Motor neuron (in vitro differentiated cells): ENCODE measurements at places on chromosomes 6 and 20.

DNA sequence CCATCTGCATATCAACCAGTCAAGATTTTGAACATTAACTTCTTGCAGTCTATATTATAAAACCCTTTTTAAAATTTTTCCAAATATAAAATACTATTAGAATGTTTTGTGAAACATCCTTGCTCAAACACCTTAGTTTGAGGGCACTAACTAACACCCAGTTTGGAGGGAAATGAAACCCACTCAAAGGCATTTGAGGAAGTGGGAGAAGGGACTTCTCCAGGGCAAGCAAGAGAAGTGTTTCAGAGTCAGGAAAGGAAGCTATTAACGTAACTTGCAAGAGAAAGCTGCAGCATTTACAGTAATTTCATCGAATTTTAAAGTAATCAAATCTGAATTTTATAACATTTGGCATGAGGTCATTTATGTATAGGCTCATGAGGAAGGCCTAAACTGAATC is 21.3 kb downstream of the MTFR2 start:
- ATAC-seq: no peak

DNA sequence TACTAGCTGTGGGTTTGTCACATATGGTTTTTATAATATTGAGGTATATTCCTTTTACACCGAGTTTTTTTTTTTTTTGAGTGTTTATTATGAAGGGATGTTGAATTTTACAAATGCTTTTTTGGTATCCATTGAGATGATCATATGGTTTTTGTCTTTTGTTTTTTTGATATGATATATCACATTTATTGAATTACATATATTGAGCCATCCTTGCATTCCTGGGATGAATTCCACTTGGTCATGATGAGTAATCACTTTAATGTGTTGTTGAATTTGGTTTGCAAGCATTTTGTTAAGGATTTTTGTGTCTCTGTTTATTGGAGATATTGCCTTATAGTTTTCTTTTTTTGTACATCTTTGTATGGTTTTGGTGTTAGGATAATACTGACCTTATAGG is 3.3 kb upstream of the ZNF337 start:
- no peak for ATAC-seq

GRCh38 chr20:50141018-50141675 is 12.4 kb downstream of the PEDS1 start:
- no peak for ATAC-seq

- ATAC-seq: no peak
These were observed 19.3 kb downstream of the PLCB1 start for GRCh38 chr20:8151372-8151771.

DNA sequence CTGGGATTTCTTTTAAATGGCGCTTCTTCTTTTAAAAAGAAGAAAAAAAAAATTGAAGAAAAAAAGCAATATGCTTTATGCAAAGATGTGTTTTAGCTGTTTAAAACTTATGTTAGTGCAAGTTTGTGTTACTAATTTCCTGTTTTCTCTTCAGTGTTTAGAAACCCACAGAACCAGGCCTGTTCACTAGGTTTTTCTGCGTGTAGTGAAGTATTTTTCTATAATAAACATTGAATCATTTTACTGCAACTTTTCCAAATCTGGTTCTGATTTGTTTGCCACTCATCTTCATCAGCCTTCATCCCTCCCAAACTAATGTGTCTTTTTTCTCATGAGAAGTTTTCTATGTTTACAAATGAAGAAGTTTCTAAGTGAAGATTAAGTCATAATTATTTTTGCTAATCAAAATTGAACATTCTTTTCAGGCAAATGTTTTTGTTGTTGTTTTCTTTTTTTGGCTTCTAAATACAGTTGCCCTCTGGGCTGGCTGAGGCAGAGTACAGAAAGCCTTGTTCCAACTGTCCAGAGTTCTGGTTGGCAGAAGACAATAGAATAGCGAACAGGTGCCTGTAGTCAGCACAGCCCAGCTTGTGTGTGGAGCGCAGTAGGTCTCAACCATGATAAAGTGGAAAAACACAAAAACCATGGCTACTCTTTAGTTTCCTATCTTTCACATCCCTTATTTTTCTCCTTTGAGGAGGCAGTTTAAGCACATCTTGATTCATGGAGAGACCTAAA is 14.5 kb downstream of the ZNF76 start:
- no peak for ATAC-seq

DNA sequence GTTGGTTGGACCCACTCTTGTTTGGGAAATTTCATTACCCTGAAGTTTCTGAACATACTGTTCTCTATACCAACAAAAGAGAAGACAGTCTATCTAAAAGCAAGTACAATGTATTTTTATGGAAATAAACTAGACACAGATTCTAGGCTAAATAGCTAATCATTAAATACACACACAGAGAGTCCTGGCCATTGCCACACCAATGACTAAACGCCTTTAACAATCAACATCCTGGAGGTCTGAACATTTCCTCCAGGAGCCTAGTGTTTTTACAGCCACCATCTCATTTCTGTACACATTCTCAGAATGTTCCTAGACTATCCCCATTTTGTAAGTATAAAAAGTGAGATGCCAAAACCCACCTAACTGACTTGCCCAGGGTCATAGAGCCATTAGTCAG is 141.6 kb upstream of the RREB1 start:
- no peak for ATAC-seq

DNA sequence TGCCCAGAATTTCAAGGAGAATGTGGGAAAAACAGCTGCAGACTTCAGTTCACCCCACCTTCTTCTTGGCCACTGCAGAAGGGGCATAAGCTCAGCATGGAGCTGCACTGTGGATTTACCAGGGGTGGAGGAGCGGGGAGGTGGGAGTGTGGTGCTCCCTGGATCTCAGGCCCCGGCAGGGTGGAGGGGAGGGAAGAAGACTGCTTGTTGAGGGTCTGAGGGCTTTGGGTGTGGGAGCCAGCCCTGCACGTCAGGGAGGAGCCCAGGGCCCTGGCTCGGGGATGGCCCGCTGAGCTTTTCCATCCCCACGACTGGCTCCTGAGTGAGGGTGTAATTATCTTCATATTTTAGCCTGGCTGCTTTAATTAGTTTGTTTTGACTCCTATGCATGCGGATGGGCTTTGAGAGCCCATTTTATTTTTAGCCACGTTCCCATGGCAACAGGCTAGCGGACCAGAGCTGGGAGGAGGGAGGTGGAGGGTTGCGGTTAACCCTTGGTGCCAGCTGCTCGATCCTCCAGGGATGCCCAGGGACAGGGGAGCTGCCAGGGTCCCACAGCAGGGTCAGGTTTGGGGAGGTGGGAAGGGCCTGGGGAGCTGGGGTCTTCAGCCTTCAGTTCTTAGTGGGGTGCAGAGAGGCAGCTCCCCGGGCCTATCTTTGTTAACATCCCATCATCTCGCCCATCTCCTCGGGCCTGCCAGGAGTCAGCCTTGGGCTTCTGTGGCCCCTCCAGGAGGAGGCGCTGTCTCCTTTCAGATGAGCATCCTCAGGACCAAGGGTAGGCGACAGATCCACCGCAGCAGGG is 68.2 kb downstream of the RAB44 start:
- ATAC-seq: peak; percentile 89

GRCh38 chr20:53668992-53669391 is 75.4 kb upstream of the ZNF217 start:
- no peak for ATAC-seq

DNA sequence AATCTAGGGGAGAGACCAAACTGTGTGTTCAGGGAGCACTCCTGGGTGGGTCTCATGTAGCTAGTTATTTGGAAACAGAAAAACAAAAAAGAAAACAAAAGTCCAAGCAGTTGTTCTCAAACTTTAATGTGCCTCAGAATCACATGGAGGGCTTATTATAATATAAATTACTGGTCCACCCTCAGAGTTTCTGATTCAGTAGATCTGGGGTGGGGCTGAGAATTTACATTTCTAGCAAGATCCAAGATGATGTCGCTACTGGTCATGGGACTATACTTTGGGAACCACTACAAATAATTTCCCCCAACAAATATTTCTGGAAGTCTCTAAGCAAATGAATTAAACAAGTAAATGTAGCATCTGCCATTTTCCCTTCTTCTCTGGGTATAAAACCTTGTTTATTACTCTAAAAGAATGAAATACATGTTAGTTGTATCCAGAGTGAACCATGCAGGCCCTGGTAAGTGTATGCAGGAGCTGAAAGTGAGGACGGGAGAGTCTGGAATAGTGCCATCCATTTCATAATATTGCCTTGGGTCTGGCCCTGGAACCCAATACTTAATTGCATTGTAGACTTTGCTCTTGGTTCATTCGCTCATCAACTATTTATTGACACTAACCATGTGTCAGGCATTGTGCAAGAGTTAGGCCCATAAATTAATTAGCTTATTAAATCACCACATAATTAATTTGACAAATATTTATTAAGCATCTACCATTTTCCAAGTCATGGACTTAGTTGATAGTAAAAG is 490.8 kb downstream of the EPM2A start:
- peak; percentile 83 for ATAC-seq

- ATAC-seq: no peak
These were observed 112.1 kb upstream of the GPR6 start for GRCh38 chr6:109865968-109866367.

GRCh38 chr6:118216751-118217150 is 309.7 kb downstream of the SLC35F1 start:
- ATAC-seq: peak; percentile 95

- ATAC-seq: no peak
These were observed 114.1 kb downstream of the SCAF8 start for GRCh38 chr6:154847318-154847717.

- ATAC-seq: no peak
These were observed 86.8 kb upstream of the SNAP25 start for GRCh38 chr20:10131732-10132345.

DNA sequence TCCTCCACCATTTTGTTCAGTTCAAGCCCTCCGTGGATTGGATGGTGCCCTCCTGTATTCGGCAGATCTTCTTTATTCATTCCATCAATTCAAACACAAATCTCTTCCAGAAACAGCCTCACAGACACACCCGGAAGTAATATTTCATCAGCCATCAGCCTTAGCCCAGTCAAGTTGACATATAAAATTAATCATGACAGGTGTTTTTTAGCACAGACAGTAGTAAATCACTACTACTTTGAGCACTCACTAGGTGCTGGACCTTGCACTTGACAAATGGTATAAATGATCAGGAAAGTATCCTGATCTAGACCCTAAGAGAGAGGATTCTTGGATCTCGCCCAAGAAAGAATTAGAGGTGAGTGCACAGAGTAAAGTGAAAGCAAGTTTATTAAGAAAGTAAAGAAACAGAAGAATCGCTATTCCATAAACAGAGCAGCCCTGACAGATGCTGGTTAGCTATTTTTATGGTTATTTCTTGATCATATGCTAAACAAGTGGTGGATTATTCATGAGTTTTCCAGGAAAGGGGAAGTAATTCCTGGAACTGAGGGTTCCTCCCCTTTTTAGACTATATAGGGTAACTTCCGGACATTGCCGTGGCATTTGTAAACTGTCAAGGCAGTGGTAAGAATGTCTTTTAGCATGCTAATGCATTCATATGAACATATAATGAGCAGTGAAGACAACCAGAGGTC is 194.6 kb upstream of the LAMP5 start:
- peak; percentile 60 for ATAC-seq

DNA sequence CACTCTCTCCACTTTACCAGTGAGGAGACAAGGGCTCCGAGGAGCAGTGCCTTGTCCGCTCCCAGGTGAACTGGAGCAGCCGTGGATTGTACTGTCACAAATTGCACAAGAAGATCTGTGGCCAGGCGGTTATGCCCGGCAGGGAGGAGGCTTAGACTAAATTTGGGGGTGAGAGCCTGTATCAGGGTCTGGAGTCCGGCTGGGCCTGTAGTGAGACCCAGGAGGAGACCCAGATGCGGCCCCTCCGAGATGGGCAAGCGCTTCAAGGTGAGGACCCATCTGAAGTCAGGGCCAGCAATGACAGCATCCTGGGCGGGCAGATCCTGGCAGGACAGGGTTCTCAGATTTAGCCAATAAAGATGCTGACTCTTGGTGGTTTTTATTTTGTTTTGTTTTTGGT is 27.6 kb downstream of the BANF2 start:
- ATAC-seq: no peak

GRCh38 chr6:85115376-85115775 is 334.5 kb upstream of the NT5E start:
- ATAC-seq: no peak

- ATAC-seq: no peak
These were observed 28.6 kb downstream of the ADRM1 start for GRCh38 chr20:62331347-62331746.

DNA sequence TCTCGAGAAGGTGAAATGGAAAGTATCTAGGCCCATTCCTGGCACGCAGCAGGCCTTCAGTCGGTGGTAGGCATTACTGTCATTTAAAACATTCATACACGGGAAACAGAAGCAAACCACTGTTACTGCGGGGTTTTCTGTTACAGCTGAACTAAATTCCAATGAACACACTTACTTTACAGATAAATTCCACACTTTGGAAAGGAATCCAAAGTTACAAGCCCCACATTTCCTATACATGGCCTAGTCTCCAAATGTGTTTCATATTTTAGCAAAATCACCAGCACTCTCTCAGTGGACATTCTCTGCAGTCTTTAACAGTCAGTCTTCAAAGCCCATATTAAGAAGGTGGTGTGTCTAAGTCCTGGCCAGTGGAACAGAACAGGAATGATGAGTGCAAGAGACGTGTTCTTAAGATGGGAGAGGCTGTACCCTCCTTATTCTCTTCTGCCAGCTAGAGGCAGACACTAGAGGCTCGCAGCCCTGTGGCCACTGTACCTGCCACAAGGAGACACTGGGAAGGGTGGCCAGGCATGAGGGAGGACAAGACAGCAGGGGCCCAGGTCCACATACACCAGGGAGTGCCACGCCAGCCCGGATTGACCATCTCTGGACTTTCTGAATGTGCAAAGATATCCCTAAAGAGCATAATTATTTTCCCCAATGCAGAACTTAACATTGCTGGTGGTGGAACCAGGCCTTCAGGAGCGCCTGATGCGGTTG is 76.4 kb downstream of the CDC5L start:
- no peak for ATAC-seq

DNA sequence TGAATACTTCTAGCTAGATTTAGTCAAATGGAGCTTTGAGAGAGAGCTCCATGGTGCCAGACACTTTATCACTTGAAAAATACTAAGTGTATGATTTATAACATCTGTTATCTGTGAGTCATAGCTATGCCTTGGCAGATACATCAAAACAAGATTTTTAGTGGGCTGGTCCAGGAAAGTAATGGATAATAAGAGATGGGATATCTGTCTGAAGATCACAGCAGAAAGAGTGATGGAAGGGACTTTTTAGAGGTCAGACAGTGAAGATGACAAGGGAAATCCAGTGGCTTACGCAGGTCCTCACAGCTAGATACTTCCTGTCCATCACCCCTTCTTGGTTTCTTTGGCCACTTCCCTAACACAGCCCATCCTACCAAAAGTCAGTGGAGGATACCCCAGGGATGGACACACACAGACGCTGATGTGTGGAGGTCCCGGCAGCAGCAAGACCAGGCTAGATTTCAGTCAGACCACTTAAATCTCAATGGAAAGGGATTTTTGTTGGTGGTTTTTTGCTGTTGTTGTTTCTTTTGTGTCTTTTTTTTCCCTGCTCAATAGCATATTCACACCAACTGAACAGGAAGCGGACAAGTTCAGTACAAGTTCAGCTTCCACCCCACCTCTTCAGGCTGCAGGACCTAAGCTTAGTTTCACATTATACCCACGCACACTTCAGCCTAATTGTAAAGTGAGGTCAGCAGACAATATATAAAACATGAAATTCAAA is 209.3 kb downstream of the ALDH8A1 start:
- peak; percentile 21 for ATAC-seq
